Stimulated activated CD8-positive, alpha-beta memory T cell treated with anti-CD3 and anti-CD28 coated beads, Interleukin-2, amount 100 ng/mL, for 1 hour (primary cell): ENCODE measurements at places on chromosomes 12 and 14.

DNA sequence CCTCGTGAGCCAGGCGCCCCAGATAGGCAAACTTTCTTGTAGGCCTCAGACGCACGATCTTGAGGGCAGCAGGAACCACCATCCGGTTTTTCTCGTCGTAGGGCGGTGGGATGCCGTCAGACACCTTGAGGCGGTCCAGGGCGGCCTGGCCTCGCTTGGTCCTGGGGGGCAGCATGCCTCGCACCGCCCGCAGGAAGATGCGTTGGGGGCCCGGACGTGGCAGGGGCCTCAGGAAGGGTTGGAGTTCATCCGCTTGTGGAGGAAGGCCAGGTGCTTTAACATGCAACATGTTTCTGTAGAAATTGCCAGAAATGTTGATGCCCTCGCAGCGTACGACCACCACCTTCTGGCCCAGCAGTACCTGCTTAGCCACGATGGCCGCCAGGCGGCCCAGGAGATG, 5.5 kb upstream of the TSPAN9 start:
- no peak for DNase-seq

- no peak for DNase-seq
These were observed 455.4 kb upstream of the DCN start for GRCh38 chr12:91637789-91638624.

DNA sequence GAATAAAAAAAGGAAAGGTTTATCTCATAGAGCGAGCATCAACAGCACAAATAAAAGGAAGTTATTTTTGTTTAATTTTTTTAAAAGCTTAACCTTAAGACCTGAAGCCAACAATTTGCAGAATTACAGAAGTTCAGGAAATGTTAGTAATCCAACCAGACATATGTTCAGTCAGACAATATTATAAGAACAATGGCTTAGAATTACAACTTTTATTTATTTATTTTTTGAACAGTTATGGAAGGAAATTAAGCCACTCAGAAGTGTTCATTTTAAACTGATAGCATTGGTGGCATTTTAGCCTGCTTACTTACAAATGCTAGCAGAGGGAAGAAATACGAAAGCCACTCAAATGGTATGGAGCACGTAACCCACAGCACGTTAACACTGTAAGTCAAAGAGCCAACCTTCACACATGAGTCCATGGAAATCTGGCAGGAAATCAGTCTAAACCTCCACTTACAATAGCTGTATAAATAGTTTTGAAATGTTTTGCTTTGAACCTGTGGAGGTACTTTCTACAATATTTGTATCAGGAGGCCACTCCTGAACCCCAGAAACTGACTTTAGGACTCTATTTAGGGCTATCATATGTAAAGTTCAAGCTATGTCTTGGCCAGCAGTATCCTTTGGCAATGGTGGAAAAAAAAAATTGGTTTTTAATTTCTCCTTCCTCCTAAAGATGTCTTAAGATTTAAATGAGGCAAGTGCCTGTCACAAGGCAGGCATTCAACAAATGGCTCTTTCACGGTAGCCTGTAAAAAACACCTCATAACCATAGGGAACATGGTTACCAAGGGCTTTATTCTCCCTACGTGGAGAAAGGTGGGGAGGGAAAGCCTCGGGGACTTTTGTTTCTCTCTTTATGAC, 102.3 kb downstream of the ITPR2 start:
- DNase-seq = no peak

GRCh38 chr14:90666571-90666970, 149.7 kb downstream of the TTC7B start:
- no peak for DNase-seq

DNA sequence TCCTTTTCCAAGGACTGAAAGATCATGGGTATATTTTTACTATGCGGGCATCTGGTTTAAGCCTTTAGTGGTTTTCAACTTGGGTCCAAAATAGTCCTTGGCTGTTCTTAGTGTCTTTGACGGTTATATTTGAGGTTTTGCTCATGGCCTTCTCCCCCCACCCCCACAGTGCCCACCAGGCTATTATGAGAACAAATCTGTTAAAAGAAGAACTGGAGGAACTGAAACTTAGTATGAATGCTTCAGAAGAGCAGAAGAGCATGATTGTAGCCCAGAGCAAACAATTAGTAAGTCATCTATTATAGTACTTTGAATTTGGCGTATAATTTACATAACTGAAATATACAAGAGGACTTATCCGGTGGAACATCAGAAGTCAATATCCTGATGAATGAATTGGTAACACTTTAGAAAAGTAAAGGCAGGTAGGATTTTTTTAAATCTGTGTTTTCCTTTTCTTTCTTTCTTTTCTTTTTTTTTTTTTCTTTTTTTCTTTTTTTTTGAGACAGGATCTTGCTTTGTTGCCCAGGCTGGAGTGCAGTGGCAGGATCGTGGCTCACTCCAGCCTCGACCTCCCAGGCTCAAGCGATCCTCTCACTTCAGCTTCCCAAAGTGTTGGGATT, 71.8 kb upstream of the BCAT1 start:
- no peak for DNase-seq

GRCh38 chr12:95055057-95055456, 18.4 kb downstream of the NR2C1 start:
- DNase-seq = no peak

DNA sequence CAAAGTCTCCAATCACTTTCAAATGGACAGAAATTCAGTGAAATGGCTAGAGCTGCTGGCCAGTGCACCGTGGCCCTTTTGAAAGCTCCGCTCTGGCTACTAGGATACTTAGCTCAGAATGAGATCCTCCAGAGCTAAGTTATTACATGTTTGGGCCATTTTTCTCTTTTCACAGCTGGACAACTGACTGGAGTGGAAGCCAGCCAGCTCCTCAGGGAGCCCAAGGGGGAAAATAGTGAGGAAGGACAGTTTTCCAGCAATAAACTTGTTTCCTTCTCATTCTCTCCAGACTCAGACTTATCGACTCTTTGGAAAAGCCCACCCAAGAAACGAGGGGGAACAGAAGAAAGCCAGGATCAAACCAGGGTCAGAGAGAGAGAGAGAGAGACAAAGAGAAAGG, 266.0 kb downstream of the KSR2 start:
- DNase-seq = no peak

DNA sequence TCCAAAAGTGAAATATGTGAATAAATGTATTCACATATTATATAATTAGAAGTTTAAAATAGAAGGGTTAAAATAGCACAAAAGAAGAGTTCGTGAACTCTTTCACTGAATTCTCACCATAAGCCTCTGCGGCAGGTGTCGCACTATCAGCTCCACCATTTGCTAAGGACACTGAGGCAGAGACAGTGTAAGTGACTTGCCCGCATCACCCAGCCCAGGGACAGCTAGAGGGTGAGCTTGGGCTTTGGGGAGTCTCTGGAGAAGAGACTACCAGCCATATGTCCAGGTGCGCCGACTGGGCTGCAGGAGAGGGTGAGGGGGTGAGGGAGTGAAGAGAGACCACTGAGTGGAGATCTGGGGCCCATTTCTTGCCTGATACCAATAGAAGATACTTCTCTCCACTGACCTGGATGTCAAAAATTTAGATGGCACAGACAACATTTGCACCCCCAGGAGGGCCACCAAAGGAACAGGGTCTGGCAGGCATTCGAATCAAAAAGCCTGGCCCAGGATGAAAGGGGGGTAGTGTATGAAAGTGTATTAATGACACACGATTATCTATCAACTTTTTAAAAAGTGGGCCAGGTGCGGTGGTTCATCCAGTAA, 28.5 kb downstream of the FAIM2 start:
- no peak for DNase-seq

- DNase-seq = no peak
These were observed 26.9 kb downstream of the JAG2 start for GRCh38 chr14:105141486-105142281.

DNA sequence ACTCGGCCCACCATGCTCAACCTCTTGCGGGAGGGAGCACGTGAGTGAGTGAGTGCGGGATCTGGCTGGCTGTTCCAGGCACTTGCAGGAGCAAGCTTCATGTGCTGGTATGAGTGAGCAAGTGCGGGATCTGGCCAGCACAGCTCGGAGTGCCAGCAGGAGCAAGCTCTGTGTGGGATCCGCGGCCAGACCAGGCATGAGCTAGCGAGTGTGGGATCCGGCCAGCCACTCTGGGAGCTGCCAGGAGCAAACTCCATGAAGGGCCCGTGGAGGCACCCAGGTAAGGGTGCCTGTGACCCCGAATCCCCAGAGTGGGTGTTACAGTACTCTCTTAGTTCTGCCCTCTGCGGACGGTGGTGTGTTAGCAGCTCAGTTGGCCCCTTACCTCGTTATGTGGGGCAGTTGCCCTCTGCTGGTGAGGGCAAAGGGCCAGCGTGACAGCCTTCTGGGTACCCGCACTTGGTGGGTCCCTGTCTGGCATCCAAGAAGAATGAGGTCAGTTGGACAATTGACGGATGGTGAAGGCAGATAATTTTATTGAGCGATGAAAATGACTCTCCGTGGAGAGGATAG, 38.3 kb downstream of the RAD51B start:
- no peak for DNase-seq

GRCh38 chr12:95484524-95484923, 10.6 kb downstream of the METAP2 start:
- no peak for DNase-seq

DNA sequence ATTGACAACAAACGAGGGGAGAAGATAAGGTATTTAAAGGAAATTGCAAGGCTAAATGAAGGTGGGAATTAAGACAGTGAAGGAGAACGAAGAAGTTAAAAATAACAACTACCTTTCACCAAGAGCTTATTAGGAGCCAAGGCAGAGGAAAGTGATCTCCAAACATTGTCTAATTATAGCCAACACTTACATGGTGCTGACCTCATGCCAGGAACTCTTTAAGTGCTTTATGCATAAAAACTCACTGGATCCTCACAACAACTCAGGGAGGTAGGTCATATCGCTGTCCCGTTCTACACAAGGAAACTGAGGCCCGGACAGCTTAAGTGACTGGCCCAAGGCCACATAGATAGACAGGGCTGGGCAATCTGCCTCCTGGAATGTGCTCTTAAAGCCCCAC, 19.5 kb downstream of the TAMALIN start:
- no peak for DNase-seq

DNA sequence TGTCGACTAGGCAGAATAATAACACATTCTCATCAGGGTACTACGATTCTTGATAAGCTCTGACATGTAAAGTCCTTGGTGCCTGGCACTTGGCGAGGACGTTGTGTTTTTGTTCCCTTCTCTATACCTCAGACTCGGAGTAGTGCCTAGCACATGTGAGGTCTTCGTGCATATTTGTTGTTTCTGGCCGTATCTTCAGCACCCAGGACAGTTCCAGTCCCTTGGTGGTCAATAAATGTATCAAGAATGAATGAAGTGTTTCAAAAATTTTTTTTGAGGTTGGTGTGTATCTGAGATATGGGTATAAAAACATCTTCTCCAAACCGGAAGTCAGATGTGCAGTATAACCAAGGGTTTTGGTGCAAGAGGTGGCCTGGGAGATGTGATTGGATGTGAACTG, 198.2 kb downstream of the AACS start:
- DNase-seq = no peak

GRCh38 chr14:23582906-23583760, 4.5 kb upstream of the JPH4 start:
- no peak for DNase-seq

DNA sequence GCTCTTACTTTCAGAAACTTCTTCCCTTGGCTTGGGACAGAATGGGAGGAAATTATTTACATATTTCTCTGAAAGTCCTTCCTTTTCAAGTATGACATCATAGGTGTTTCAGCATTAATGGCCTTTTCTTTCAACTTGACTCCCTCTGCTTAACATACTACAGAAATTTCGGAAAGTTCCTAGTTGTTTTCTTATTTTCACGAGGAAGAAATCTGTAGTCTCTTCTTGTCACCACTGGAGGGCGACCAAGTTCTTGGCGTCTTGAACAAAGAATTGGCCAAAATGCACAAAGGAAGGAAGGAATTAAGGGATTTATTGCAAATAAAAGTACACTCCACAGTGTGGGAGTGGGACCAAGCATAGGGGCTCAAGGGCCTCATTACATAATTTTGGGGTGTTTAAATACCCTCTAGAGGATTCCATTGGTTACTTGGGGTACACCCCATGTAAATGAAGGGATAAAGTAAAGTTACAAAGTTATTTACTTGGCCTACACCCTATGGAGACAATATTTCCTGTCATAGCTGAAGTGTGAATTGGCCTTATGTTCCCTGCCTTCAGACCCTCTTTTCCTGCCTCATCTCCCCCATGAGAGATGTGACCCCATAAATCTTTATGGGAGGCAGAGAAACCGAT, 70.4 kb downstream of the RPL10L start:
- DNase-seq = no peak

- no peak for DNase-seq
These were observed 194.3 kb downstream of the DACT1 start for GRCh38 chr14:58832095-58832521.

- DNase-seq = peak; percentile 9
These were observed 870 bp downstream of the BMAL2 start for GRCh38 chr12:27333403-27334009.

- no peak for DNase-seq
These were observed 1.0 kb downstream of the TMEM30B start for GRCh38 chr14:61280092-61280525.
